ENCODE measurements at places on chromosomes 2 and 18.
A peak's percentile ranks its signal among the peaks of the same experiment; 100 is the strongest.

DNA sequence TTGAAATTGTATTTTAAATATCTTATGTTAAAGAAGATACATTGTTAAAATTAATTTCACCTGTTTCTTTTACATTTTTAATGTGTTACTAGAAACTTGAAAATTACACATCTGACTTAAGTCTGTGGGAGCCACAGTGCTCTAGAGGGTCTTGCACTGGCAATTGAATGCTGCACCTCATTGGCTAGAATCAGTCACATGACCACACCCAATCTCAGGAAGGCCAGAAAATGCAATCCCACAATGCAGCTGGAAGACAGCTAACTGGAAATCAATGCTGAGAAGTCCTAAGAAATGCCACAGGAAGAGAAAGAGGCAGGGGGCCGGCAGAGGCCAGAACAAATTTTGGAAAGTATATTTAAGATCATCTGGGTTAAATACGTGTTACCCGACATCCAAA is 189.2 kb upstream of the POU3F3 start:
- DNase-seq, result no peak

GRCh38 chr2:41294331-41294730 is 753.5 kb upstream of the PKDCC start:
- DNase-seq, result no peak

- peak; percentile 0 for DNase-seq
Measured at GRCh38 chr2:173511942-173512341, 157.3 kb downstream of the CDCA7 start.

- no peak for DNase-seq
Measured at GRCh38 chr2:24022324-24022974, 12.6 kb downstream of the MFSD2B start.

DNA sequence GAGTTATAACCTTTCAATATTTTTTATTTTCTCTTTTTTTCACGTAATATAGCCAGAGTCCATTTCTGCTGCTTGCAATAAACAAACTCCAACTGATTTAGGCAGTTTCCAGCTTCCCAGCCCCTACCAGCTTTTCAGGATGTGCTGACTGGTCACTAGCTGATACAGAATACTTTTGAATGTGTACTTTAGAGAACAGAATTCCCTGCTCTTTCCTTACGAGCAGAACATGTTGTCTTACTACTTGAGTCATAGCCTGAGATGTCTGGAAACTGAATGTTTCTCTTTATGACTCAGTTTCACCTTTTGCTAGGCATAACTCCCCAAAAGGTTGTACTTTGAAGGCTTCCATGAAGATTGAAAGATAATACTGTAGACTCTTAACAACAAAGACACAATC is 44.5 kb upstream of the KCNE4 start:
- DNase-seq, result no peak

DNA sequence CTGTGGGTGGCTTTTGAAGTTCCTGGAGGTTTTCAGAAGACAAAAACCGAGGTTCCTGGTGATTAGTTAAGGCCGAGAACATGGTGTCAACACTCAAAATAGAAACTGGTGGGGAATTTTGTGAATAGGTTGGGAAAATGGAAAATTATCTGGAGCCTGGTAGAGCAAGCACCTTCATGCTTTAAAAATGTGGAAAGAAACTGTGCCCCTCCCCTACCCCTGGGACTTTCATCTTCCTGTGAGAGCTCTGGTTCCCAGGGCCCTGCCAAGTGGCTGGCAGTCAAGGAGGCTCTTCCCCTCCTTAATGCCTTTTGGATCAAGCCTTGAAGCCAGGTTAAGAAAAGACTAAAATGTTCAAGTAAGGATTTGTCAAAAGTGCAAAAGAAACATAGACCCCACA is 1.9 kb upstream of the CRACDL start:
- DNase-seq, result no peak

DNA sequence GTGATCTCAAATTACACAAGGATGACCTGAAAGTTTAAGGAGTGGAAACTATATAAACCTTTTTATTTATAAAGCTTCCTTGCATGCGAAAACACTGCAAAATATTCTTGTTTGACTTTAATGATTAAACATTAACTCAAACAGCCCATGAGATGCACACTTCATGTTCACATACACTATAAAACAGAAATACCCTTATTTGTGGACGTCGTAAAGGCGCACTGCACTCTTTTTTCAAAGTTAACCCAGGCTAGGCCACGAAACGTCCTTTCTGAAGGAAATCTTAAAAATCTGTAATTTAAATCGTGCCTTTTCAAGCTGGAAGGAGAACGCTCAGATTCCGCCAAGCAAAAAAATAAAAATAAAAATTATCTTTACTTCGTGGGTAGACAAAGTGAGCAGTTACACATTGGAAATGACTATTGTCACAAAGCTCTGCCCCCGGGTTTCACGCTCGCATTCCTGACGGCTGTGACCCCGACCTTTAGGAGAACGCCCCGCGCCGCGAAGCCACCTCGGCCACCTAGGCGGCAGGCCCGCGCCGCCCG is 728 bp downstream of the FAM168B start:
- DNase-seq, result no peak
